ENCODE measurements at places on chromosomes 13 and 19.

DNA sequence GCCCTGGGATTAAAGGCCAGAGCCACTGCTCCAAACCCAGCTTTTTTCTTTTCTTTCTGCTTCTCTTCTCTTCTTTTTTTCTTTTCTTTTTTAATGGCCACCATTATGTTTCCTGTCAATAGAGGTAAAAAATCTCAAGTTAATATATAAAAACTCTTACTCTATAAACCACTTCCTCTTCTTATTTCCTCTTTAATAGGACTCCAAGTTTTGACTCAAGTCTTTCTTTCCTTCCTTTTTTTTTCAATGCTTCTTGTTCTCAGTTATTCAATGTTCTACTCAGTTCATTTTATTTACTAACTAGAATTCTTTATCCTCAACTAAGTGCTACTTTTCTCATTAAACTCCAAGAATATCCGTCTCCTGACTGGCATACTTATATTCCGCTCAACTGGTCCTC is 27.1 kb upstream of the MYCBP2 start:
- DNase-seq: no peak

DNA sequence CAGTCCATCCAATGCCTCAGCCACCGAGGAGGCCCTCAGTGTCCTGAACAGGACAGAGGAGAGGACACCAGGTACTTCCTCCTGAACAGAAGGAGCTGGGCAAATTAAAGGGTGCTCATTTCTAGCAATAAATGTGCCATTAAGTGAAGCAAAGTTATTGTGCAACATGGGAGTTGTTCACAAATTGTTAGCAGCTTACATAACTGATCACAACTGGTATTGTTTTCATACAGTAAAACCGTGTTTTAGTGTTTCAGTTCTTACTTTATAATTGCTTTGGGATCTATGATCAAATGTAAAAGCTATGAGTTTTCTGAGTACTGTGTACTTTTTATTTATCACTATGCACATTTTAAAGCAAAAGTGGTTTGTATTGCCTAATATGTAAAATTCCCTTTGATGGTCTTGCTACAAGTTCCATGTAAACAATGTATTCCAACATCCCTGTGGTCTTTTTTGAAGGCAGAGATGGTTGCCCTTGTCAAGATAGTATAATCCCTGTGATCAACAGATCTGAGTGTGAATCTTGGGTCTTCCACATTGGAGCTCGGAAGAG is 263.1 kb downstream of the FGF14 start:
- no peak for DNase-seq

DNA sequence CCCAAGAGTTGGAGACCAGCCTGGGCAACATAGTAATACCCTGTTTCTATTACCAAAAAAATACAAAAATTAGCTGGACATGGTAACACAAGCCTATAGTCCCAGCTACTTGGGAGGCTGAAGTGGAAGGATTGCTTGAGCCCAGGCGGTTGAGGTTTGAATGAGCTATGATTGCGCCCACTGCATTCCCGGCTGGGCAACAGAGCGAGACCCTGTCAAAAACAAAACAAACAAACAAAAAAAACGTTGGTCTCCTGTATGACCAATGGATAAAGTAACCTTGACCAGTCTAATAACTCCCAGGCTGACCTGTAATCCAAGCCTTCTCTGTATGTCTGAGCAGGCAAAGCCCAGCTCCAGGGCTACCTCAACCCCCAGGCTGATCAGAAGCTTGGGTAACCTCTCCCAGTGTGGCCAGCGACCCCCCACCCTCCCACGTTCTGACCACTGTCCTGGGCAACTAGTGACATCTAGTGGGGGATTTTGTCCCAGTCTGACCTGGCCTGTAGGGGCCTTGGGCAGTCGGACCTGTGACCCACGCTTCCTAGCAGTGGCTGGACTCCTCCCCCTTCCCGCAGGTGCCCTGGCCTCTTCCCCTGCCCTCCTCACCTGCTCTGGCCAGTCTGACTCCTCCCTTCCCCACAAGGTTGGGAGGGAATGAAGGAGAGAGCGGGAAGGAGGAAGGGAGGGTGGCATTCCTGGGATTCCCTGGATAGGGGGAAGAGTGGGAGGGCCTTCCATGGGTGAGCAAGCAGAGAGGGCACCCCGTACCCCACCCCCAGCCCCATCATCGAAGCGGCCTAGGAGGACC is 1.0 kb upstream of the BCAM start:
- no peak for DNase-seq

GRCh38 chr19:41944336-41944735 is 14.8 kb downstream of the RABAC1 start:
- no peak for DNase-seq

- no peak for DNase-seq
Measured at GRCh38 chr19:19061506-19061905, 2.3 kb upstream of the SLC25A42 start.

DNA sequence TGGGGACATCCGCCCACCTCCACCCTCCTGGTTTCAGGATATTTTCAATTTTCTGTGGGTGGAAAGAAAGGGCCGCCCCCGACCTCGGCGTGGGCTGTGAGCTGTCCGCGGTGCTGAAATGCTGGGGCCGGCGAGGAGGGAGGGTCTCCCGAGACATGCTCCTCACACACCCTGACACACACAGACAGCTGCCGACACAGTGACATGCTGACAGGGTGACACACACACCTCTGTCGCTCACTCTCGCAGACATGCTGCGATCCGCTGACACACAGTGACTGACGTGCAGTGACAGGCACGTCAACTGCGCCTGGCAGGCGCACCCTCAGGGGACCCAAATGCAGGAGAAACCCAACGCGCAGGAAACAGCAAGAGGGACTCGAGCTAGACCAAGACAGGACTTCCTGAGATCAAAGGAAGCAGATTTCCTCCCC is 25.1 kb upstream of the MEIS3 start:
- DNase-seq: no peak

DNA sequence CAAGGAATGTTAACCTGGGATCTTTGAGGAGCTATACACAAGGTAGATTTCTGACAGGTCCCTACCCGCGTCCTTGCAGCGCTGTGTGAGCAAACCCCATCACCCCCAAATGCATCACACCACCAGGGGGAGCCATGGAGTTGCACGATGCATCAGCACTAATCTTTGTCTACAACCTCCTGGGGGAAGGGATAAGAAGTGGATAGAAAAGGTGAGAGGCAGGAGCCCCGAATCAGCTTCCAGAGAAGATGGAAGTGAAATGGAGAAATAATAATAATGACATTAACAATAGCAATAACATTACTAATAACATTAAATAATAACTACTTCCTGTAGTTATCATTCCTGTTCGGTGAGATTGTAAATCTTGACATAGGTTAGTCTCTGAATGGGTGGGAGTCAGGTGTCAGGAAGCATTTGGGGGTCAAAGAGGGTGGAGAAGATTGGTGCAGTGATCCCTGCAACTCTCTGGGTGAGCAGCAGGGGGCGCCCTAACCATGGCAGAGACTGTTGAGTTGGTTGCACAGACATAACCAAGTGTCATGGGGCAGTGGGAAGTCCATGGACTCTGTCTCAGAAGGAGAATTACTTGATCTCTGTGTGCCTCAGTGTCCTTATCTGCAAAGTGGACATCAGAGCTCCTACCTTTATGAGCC is 16.5 kb downstream of the SIGLEC7 start:
- no peak for DNase-seq

- no peak for DNase-seq
Measured at GRCh38 chr13:114064450-114065140, 67.8 kb downstream of the RASA3 start.

GRCh38 chr13:79336966-79337365 is 69.1 kb downstream of the RBM26 start:
- no peak for DNase-seq

DNA sequence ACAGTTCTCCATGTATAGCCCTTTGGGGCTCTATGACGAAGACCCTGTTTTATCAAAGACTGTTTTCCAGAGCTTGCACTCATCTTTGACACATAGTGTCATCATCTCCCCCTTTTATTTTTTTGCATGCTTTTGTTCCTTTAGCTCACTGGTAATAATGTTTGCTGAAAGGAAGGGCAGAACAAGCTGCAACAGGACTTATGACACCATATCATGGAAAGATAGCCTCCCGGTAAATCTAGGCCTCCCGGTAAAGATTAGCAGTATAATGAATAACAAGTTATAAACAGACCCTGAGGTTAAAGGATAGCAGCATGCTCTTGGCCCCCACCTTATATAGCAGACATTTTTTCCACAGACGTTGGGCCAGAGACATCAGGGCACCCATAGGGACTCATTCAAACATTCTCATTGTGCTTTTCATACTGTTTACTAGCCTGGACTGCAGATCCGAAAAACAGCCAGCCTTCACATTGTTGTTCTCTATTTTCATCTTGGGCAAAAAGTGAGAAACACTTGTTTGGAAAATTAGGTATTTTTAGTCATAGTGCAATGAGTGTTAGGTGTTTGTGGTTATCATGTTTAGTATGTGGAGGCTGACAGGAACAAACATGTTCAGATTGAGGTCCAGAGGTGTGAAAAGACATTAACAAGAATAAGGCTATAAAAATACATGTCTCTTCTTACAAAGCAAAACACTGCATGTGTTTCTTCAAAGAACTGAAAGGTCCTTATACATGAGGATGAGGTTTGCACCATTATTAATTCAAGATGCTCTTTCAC is 136.9 kb upstream of the SPRY2 start:
- no peak for DNase-seq

DNA sequence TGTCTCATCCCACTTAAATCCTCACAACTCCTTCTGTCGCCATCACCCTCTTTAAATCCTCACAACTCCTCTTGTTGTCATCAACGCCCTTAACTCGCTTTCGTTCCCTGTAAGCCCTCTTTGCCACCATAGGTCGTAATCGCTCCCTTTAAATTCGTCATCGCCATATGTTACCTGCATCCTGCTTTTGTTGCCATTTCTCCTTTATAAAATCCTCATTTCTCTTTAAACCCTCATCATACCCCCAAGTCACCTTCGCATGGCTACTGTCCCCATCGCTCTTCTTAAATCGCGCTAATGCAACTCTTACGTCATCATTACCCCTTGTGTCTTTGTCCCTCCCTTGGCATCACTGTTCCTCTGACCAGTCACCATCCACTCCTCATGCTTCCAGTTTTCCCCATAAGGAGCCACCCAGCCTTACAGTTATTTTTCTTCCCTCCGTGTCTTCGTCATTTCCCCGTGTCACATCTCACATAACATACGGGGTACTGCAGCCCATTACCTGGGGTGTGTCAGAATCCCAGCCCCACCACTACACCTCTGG is 539 bp downstream of the PLD3 start:
- no peak for DNase-seq

GRCh38 chr13:98632961-98633360 is 56.1 kb upstream of the STK24 start:
- no peak for DNase-seq

- DNase-seq: no peak
Measured at GRCh38 chr13:78764665-78765064, 105.7 kb upstream of the OBI1 start.

GRCh38 chr19:33621811-33622504 is at the start of gene CHST8:
TSS of gene CHST8 (plus strand) at chr19:33621953. CDS start at chr19:33689262, 67,309 bp downstream.
- no peak for DNase-seq

- no peak for DNase-seq
Measured at GRCh38 chr13:100148422-100148821, 59.5 kb downstream of the PCCA start.

DNA sequence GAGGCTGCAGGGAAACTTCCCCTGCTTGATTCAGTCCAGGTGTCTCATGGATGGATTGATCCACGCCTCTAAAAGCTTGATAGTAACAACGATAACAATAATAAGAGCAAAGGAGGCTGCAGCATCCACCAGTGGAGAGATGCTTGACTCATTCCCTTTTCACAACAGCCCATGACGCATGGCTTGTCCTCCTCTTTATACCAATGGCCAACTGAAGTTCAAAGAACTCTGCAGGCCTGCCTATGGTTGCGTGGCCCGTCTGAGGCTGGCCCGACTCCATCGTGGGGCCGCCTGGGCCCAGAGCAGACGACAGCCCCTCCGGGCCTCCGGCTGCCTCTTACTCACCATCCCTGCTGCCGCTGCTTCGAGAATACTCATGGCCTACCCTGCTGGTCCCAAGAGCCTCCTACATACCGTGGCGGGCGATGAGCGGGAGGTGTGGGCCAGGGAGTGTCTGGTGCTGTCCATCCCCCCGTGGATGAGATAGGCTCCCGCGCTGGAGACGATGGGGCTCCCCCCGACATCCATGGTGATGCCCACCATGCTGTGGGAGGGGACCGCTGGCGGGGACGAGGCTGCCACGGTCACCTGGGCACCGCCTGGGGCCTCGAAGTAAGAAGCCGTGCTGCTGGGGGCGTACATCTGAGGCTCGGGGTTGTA is 61.8 kb upstream of the RANBP3 start:
- no peak for DNase-seq

DNA sequence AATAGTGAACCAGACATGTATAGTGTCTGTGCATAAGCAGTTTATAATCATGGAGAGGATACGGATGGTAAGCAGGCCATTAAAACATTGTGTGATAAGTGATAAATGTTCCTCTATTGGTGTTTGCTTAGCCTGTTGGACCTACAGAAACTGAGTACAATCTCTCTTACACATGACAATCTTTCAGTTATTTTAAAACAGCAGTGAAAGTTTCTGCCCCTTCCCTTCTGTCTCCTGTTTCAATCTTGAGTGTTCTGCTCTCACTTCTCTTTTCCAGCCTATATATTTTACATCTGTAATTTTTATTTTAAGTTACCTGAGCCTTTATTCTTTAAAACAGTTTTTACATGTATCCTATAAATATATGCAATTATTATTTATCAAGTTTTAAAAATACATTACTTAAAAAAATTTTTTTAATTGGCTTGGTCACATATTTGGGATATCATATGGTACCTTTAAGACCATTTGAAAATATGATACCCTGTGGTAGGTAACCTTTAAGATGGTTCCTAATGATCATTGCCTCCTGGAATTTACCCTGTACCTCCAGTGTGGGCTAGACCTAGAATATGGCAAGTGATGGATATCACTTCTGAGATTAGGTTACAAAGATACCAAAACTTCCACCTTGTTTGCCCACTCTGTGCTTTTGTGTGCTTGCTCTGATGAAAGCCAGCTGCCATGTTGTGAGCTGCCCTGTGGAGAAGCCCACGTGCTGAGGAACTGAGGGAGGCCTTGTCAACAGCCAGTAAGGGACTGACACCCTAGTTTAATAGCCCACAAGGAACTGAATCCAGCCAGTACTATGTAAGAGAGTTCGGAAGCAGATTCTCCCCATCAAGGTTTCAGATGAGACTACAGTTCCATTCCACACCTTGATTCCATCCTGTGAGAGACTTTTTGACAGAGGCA is 99.3 kb downstream of the DHRS12 start:
- no peak for DNase-seq

DNA sequence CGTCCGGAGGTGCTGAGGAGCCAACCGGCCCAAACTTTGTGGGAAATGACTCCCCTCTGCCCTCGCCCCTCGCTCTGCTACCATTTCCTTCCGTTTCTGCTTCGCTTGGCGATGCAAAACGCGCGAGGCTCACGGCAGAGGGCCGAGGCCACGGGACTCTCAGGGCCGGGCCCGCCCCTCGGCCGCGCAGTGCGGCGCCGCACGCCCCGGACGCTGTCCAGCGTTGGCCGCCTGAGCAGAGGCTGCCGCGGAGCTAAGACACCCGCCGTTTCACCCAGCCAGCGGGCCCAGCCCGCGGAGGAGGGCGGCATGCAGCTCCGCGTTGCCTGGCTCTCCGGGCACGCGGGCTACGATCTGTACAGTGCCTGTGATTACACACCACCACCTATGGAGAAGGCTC is 2.1 kb upstream of the ZNF578 start:
- no peak for DNase-seq
